ENCODE measurements at places on chromosomes 1 and 21.

GRCh38 chr21:16624479-16625118 is 888.2 kb upstream of the CXADR start:
- no peak for DNase-seq

DNA sequence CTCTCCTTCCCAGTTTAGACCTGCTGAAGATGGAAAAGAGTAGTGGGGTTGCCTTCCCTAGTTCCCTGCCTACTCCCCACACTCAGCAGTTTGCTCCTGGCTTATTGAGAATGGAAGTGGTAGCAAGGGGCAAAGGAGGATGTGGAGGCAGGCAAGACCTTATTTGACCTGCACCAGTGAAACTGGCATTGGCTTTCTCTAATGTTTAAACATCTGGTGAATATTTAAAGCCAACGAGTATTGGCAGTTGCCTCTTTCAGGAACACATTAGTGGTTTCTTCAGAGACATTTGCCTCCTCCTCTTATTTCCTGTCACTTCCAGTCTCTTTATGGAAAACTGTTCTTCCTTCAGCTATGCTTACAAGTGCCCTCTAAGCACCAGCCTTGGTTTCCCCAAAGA is 62.4 kb upstream of the VAV3 start:
- DNase-seq: no peak

- no peak for DNase-seq
Observed at GRCh38 chr1:227780101-227781044, 35.1 kb upstream of the PRSS38 start.

DNA sequence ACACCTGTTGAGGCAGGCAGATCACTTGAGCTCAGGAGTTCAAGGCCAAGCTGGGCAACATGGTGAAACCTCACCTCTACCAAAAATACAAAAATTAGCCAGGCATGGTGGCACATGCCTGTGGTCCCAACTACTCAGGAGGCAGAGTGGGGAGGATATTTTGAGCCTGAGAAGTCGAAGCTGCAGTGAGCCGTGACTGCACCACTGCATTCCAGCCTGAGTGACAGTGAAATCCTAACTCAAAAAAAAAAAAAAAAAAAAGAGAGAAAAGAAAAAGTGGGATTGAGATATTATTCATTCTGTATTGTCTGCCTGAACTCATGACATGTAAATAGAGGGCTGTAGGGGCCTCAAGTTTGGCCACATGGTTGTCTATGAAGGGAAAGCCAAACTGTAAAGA is 37.3 kb downstream of the WNT2B start:
- DNase-seq: no peak

DNA sequence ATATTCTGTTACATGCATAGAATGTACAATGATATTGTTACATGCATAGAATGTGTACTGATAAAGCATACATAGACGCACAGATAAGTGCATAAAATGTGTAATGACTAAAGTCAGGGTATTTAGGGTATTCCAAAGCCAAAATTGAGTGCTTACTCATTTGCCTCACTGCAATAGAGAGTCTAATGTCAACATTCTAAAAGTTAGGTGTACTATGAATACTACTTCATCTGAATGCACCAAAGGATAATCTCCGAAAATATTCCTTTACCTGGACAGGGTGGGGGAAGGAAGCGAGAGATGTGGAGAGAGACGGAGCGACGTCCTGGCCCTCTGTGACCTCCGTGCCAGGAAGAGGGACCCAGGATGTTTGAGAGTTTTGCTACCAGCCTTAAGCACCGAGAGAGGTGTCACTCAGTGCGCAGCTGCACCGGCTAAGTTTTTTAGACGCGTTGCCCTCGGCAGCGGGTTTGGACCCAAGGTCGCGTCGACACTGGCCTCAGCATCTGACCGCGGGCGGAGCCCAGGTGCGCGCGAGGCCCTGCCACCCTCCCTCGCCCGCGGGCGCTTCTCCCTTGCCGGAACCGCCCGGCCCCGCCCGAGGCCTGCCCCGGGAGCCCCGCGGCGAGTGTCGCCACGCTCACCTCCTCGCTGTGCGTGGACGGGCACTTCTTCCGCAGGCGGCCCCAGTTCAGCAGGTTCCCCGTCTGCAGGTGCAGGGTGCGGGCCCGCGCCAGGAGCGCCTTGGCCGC is 660 bp downstream of the GCLM start:
- peak; percentile 37 for DNase-seq

Data from left ventricle myocardium inferior (tissue), 1 donor.